ENCODE measurements at places on chromosomes 7 and 10.

- DNase-seq: no peak
Measured at GRCh38 chr7:15601175-15601574, 39.4 kb upstream of the AGMO start.

- no peak for DNase-seq
Measured at GRCh38 chr7:90839316-90839715, 243.2 kb downstream of the CDK14 start.

DNA sequence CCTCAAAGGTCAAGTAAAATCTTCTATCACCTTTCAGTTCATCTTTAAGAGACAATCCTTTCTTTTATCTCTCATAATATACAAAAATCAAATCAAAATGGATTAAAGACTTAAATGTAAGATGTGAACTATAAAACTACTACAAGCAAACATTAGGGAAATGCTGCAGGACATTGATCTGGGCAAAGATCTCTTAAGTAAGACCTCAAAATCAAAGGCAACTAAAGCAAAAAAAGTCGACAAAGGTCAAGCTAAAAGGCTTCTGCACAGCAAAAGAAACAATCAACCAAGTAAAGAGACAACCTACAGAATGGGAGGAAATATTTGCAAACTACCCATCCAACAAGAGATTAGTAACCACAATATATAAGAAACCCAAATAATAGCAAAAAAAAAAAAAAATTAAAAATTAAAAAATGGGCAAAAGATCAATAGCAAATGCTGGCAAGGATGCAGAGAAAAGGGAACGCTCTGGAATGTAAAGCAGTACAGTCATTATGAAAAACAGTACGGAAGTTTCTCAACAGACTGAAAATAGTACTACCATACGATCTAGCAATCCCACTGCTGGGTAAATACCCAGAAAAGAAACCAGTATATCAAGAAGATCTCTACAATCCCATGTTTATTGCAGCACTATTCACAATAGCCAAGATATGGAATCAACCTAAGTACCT is 41.7 kb downstream of the TNPO3 start:
- DNase-seq: peak; percentile 31

GRCh38 chr7:69564454-69565417 is 33.5 kb upstream of the AUTS2 start:
- peak; percentile 40 for DNase-seq
